ENCODE measurements at places on chromosomes 6 and 20.

DNA sequence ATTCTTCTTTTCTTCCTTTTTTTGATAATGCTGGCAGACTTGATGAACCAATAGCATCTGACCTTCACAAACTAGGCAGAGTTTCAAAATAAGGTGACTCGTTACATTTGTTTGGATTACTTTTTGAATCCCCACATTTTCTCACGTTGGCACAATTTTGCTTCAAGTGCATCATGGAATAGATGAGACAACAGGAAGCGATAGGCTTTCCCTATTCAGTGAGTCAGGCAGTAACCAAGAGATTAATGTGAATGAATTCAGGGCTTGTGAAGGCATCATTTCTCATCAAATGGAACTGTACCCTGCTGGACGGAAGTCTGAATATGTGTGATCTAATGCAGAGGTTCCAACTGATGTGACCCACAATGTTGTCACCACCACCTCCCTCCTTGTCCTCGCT is 10.7 kb downstream of the RFPL4B start:
- no peak for DNase-seq

GRCh38 chr20:6613280-6613861 is 154.1 kb upstream of the BMP2 start:
- no peak for DNase-seq

DNA sequence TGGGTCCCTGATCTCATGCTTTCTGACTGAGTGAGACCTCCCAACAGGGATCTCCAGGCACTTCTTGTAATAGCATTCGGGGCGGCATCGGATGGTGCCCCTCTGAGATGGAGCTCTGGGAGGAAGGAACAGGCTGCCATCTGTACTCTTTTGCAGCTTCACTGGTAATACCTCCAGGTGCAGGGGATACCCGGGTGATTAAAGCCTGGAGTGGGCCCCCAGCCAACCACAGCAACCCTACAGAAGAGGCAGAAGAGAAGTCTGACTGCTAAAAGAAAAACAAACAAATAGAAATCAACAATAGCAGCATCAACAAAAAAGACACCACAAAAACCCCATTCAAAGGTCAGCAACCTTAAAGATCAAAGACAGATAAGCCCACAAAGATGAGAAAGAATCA is 19.1 kb upstream of the PGK2 start:
- no peak for DNase-seq

GRCh38 chr6:77072694-77073409 is 390.4 kb downstream of the HTR1B start:
- no peak for DNase-seq

DNA sequence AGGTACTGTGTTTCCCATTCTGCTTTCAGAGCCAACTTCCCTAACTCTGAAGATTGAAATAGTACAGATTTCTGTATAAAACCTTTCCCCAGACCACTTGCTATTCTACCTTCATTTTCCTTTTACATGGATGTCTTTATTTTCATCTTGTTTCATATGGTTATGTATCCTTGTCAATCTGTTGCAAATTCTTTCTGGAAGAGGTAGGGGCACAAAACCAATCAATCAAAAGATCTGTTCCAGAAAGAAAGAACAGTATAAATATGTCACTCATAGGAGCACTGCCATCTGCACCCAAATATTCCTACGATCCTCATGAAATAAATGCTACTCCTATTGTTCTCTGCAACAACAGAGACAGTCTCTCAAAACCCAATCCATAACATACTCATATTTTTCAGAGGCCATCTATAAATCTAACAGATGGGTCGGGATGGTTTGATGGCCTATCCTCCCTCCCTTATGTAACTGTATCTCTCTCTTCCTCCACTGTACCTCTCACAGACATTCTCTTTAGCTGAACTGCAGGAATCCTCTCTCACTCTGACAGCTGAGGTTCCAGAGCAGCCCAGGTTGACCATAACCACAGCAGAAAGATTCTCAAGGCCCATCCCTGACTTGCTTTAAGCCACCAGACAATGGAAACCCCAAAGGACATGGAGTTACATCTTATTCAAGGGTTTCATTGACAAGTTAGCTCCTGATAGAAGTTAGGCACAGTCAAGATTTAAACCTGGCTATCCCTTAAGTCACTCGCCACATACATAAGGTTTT is 112.8 kb downstream of the ZMYND8 start:
- no peak for DNase-seq

- DNase-seq: no peak
These were observed 83.7 kb downstream of the STXBP5 start for GRCh38 chr6:147287869-147288271.

GRCh38 chr6:135434095-135434494 is 63.4 kb downstream of the AHI1 start:
- no peak for DNase-seq

DNA sequence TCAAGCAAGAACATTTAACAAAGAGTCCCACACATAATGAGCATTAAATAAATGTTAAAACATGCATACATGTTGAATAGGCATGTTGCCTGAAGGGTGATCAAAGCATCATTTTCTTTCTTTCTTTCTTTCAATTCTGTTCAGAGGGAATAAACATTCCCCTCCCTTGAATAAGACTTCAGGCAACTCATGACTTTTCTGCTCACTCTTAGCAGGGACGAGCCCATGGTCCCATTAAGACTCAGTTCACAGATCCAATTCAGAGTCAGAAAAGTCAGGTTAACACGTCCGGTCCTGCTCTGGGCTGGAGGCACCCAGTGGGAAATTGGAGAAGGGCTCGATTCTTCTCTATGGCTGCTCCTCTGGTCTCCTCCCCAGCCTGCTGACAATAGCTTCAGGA is 181.7 kb downstream of the ZNF217 start:
- DNase-seq: no peak

DNA sequence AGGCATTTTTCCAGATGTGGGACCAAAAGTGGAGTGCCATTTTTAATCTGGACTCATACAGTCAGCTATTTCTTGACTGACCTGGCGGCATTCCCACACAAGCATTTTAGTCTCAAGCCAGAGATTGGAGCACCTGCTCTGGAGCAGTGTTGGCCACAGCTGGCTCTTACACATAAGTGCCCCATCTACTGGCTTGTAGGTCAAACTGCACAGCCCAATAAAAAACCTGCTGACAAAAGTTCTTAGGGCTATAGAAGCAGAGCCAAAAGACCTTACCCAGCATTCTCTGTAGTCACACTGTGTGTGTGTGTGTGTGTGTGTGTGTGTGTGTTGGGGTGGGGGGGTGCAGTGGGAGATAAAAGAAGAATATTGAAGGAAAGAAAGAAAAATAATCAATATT is 38.6 kb upstream of the SENP6 start:
- no peak for DNase-seq

DNA sequence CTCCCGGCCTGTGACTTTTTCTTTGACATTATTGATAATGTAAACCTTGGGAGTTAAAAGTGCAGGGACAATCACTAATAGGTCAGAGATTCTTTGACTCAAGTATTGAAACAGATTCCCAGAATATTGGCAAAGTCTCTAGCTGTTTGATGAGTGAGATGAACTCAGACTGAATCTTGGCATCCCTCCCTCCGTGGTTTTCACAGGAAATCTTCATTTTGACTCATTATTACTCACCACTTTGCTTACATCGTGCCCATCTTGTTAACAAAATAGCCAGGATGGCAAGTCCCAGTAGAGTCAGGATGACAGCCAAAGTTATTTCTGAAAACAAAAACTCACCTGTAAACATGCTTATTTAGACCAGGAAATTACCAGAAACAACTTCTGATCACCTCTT is 2.0 kb downstream of the TSBP1 start:
- no peak for DNase-seq

- no peak for DNase-seq
These were observed 17.3 kb downstream of the STX7 start for GRCh38 chr6:132495604-132496079.

DNA sequence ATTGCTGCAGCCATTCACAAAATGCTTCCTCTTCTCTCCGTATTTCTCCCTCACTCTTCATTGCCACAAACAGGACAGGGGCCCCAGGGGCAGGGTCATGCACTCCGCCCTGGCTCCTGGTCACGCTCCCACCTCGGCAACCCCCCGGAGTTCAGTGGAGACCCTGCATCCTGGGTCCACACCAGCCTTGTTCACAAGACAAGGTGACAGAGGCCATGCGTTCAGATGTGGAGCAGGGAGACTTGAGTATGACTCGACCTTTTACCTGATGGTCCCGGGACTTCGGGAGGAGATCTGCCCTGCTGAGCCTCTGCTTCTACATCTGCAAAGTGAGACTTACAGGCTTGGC is 49.4 kb downstream of the ANKRD60 start:
- no peak for DNase-seq

- no peak for DNase-seq
These were observed 30.4 kb downstream of the HECA start for GRCh38 chr6:139165324-139165723.

GRCh38 chr6:54403096-54403495 is 94.9 kb downstream of the TINAG start:
- no peak for DNase-seq
